ENCODE measurements at places on chromosomes 11 and 22.
A peak's percentile ranks its signal among the peaks of the same experiment; 100 is the strongest.

DNA sequence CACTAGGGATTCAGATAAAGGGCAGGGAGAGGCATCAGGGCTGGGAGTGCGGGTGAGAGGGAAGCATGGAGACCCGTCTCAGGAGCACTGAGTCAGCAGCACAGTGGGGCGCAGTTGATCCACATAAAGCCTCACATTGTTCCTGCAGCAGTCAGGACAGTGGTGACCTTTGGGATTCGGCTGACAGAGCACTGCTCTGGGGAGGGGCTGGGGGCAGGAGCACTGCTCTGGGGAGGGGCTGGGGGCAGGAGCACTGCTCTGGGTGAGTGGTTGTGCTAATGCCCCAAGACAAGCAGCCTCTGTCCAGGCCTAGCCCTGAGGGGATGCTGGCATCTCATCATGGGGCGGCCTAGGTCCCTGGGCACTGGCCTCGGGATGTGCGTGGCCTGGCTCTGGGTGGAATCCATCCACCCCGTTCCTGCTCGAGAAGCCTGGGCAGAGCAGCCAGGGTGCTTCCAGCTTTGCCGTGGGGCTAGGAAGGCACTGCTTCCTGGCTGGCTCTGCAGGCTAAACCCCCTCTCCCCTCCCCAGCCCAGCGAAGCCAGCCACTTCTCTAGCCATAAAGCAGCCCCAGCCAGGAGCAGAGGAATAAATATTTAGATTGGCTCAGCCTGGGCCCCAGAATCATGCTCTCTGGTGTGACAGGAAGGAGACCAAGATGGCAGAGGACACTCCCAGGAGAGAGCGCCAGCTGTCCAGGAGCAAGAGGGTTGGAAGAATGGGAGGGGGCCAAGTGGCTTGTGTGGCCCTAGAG is 7.3 kb downstream of the OAF start:
- DNase-seq, result no peak

GRCh38 chr11:35274909-35275785 is 136.2 kb downstream of the CD44 start:
- DNase-seq, result peak; percentile 66

DNA sequence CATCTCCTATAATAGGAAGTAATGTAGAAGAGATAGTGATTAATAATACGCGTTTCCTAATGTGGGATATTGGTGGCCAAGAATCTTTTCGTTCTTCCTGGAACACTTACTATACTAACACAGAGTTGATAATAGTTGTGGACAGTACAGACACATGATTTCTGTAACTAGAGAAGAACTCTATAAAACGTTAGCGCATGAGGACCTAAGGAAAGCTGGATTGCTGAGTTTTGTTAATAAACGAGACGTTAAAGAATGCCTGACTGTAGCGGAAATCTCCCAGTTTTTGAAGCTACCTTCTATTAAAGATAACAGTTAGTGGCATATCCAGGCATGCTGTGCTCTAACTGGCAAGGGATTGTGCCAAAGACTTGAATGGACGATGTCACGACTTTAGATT is 83.3 kb downstream of the GGT1 start:
- no peak for DNase-seq

DNA sequence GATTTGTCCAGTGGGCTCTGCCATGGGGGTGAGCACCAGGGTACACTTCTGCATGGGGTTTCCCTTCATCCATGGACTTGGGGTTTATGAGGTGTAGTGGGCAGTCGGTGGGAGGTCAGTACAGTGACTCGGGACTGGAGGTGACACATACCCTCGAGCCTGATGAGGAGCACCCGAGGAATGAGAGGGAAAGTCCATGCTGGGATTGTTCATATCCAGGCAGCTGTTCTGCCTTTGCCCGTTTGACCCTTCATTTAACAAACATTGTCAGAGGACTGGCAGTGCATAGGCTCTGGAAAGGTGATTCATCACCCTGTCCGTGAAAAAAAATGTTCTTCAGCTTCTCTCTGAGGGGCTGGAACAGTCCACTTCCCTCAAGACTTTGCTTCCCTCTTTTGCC is 2.7 kb downstream of the NAV2 start:
- peak; percentile 67 for DNase-seq

DNA sequence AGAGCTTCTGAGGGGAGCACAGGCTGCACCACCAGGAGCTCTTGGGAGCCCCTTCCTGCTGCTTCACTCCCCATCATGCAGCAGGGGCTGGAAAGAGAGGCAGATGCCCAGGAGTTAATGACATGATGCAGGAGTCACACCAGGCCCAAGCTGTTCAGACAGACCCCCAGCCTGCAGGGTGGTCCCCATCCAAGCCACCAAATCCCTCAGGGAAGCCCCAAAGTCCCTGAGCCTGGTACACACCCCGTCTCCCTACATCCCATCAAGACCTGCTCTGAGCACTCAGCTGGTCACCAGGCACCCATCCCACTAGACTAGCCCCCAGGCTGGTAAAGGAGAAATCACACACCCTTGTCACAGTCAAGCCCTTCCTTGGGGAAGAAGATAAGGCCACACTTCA is 11.3 kb downstream of the CYB561A3 start:
- no peak for DNase-seq

DNA sequence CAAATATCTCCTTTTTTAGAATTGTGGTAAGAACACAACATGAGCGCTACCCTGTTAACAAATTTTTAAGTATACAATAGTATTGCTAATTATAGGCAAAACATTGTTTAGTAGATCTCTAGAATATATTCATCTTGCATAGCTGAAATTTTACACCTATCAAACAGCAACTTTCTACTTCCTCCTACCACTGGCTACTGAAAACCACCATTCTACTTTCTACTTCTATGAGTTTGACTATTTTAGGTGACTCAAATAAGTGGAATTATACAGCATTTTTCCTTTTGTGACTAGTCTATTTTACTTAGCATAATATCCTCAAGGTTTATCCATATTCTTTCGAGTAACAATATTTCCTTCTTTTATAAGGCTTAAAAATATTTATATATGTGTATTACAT is 128.4 kb downstream of the FAM76B start:
- DNase-seq, result no peak

DNA sequence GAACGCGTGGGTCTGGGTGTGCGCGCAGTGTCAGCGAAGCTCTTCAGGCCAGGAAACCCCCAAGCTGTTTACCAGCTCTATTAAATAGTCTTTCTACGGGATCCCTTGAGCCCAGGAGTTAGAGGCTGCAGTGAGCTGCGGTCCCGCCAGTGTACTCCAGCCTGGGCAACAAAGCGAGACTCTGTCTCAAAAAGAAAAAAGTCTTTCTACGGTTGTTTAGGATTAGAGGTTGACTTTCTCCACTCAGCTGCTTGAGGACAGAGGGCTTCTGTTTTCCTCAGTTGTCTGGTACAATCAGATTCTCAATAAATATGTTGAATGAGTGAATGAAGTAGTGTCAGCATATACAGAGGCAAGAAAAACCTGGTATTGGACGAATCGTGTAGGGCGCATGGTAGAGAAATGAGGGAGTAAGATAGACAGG is 619 bp downstream of the SART1 start:
- no peak for DNase-seq

DNA sequence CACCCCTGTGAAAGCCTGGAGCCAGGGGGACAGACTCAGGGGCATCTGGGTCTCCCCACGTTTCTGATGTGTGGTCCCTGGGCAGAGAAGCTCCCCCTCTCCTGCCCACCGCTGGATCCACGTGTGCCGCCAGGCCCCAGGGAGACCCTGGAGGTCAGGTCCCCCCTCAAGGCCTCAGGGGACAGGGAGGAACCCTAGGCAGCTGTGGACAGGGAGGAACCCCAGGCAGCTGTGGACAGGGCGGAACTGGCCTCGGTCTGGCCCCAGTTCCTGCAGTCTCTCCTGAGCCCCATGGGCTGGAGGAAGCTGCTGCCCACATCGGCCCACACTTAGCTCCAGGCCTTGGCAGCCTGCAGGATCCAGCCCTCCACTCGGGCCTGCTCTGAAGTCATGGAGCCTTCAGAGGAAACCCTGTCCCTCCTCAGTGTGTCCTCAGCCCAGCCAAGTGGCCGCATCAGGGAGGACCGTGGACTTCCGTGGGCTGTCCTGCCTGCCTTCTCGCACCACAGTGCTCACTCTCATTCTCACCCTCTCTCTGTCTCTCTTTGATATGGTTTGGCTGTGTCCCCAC is 127.7 kb downstream of the BRD1 start:
- DNase-seq, result no peak

- DNase-seq, result no peak
These were observed 185.4 kb upstream of the CNTN5 start for GRCh38 chr11:98835335-98835734.

DNA sequence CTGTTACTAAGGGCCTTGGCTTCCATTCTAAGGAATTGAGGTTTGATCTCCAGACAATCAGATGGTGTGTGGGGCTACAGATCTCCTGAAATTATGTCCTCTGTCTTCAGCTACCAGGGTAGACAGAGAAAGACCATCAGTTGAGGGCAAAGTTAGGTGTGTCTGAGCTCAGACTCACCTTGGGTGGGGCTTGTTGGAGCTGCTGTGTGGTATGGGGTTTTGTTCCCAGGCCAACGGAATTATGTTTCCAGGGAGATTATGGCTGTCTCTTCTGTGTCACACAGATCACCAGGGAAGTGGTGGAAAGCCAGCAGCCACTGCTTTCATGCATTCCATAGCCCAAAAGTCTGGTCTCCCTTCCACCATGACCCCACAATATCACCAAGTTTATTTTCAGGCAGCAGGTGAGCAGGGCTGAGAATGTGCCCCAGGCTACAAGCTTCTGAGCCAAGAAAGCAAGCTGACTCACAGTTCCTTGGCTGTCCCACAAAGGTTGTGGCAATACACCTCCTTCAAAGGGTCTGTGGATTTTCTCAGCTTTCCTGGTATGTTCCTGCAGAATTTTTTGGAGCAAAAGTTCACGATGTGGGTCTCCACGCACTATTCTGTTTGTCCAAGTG is 714.9 kb downstream of the LUZP2 start:
- DNase-seq, result peak; percentile 75

DNA sequence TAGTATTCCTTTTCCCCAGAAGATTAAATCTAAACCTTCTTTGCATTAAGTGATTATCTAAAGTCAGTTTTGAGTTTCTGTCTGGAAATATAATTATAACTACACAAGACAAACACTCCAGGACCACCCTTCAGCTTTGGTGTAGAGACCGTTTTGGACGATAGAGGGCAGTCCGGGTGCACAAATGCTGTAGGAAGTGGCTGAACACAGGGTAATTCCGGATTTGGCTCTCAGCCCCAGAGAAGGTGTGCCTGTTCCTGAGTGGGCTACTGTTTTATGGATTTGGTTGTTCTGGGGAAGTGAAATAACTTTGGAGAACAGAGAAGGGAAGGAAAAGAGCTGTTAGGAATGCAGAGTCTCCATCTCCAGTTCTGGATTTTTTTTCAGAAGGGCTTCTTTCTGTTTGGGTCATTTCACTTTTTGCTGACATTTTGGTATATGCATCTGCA is 14.8 kb downstream of the EXT2 start:
- peak; percentile 56 for DNase-seq

DNA sequence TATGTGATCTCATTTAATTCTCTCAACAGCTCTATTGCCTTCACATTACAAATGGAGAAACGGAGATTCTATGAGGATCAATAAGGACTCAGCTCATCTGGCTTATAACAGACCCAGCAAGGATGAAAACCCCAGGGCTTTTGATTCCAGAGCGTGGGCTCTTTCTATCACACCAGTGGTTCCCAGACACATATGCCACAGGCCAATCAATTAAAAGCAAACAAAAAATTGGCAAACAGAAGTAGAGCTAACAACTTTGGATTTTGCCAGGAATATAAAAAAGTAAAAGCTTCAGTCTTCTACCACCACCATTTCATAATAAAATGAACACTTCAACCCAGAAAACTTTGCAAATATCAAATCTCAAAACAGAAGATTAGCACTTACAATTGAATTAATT is 71.1 kb upstream of the FAT3 start:
- DNase-seq, result no peak

GRCh38 chr11:46363455-46364005 is 16.3 kb downstream of the DGKZ start:
- peak; percentile 69 for DNase-seq

DNA sequence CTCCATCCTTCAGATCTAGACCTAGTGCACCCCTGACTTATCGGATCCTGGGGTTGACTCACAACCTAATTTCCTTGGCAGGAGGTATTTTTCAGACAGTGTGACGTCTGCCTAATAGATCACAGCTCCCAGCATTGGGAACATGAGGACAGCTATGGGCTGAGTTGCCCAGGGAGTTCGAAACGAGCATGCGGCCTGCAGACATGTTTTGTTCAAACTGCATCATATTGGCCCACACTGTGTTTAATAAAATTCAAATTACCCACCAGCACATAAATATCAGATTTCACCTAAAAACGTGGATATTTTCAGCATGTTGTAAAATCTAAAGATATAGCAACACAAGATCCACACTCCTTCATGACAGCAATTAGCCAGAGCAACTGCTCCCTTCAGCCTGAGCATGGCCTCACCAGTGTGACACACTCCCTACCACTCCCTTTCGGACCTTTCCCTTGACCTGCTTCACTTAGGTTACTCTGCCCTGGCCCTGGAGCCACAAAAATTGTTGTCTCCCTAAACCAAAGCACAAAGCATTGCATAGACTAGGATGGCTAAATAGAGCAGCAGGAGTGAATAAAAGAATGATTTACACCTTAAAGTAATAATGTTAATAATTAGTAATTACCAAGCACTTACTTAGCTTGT is 53.6 kb upstream of the USP47 start:
- no peak for DNase-seq

GRCh38 chr11:847876-848275 is 5.2 kb downstream of the TSPAN4 start:
- no peak for DNase-seq

DNA sequence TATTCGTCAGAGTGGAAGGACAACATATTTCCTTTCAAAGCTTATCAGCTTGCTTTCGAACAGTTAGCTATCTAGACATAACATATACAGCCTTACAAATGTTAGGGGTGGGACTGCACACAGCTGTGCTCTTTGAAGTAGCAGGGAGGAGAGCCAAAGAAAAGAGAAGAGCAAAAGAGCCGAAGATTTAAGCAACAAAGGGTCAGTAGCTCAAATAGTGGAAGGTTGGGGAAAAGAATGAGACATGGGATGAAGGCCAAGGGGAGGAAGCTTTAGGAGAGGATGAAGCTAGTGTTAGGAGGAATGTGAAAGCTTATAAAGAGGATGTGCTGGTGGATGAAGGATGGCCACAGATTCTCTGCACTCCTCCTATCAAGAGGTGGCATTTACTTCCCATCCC is 31.8 kb upstream of the IGSF22 start:
- DNase-seq, result no peak

Data from MCF 10A (cell line).